ENCODE measurements at places on chromosomes 6 and 20.

DNA sequence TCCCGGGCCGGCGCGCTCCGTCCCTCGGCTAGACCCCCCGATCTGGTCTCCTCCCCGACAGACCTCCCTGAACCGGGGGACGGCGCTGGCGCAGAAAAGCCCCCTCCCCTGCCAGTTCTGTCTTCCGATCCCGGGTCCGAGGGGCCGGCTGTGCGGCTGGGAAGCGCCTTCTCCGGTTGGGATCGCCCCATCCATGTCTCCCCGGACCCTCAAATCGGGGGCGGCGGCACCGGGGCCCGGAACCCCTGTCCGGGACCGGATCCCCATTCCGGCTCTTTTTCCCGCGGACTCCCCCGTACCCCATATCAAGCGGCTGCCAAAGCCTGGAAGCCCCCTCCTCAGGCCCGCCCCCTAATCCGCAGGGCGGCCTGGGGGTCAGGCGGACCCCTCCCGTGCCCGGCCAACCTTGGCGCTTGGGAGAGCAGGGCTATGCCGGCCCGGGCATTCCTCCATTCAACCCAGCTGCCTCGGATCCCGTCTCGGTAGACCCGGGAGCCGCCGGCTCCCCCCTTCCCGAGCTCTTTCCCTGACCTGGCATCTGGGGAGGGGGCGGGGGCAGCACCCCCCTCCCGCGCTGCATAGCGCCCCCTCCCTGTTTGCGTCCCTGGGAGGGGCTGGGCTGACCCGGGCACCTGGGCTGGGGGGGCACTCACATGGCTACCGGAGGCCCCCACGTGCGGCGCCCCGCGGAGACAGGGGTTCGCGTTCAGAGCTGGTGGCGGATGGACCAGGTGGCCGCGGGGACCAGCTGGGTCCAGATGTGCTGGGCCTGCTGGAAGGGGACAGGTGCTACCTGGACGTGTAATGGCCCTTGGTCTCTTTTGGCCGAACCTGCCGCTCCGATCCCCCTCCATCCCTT lies 643 bp downstream of the DLGAP4 start:
- DNase-seq = no peak

DNA sequence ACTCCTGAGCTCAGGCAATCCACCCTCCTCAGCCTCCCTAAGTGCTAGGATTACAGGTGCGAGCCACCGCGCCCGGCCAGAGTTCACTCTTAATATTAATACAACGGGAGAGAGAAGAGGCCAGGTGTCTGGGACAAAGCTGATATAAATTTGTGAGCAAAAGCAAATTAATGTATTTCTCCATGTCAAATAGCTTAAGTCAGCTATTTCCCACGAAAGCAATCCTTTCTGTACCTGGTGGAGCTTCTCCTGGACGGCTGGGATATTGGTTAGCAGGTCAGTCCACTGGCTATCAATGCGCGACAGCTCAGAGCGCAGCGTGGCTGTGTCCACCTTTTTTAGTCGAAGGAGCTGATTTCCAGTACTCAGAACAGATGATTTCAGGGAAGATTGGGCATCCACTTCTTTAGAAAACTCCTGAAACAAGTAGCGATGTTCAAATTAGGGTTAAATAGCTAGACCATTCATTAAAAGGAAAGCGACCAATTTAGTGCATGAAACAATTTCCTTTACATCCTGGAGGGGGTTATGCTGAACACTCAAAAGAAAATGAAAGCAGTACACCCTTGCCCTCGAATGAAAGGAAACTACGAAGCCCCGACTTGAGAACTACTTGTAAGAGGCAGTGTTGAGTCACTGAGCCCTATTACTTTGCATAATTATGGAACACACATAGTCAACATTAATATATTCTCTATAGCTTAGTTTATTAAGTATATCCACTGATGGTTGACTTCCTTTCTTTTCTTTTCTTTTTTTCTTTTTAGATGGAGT lies 403.4 kb downstream of the SYNE1 start:
- DNase-seq = peak; percentile 44

GRCh38 chr6:136886091-136886490 lies 36.0 kb upstream of the SLC35D3 start:
- DNase-seq = no peak

DNA sequence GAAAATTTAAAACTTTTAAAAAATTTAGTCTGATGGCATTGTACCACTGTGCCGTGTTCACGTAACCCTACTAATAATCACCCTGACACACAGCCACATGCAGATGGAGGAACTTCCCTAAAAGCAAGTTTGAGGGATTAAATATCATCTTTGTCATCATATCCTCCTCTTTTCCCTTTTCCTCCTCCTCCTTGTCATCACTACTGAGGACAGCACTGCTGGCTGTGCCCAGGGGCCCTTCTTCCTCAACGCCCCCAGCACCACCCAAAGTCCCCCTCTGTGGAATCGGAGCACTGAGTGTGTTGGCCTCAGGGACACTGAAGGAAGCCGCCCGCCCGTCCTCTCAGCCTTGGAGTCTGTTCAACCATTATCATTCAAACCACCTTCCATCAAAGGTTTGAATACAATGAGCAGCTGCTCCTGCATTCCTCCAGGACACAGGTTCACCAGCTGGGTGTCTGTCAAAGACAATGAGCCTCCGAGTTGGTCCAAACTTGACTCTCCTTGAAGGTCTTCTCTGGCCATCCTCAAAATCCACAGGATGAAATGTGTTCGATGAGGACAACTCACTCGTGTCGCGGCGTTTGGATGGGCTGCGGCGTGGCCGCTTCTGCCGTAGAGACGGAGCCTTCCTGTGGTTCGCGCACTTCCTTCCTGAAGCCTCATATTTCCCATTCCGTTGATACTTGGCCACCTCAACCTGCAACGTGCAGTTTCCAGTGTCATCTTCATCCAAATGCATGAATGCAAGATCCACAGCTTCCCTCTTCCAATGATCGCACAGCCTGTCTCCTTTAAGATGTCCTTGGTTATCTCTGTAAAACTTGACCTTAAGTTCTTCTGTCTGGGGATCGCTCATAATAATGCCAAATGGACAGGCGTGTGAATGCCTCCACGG lies 23.3 kb downstream of the NQO2 start:
- DNase-seq = peak; percentile 43

DNA sequence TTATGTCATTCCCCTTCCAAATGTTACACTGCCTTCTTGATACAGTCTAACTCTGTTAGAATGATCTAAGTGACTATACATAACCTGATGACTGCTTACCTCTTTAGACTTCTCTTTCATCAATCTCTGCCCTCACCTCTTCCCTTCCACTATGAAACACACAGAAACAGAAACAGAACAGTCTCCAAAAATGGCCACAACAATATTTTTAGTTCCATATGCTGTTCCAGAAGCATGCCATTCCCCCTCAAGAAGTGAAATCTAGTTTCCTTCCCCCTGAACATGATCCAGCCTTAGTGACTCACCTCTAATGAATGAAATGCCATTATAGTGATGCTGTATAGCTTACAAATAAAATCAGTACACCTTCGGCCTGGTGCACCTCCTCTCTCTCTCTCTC lies 229.3 kb upstream of the TENT5A start:
- no peak for DNase-seq

DNA sequence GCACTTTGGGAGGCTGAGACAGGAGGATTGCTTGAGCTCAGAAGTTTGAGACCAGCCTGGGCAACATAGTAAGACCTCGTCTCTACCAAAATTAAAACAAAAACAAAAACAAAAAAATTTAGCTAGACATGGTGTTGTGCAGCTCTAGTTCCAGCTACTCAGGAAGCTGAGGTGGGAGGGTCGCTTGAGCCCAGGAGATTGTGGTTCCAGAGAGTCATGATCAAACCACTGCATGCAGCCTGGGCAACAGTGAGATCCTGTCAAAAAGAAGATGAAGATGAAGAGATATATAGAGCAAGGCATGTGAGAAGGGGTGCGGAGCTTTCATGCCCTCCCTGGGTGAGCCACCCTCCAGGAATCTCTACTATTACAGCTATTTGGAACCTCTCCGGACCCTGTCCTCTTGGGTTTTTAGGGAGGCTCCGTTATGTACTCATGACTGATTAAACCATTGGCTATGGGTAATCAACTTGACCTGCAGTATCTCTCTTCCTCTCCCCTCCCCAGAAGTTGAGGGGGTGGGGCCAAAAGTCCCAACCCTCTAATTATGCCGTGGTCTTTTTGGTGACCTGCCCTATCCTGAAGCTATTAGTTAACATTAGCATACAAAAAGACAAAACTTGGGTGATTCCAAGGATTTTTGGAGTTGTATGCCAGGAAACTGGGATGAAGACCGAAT lies 9.0 kb downstream of the POLH start:
- peak; percentile 40 for DNase-seq

DNA sequence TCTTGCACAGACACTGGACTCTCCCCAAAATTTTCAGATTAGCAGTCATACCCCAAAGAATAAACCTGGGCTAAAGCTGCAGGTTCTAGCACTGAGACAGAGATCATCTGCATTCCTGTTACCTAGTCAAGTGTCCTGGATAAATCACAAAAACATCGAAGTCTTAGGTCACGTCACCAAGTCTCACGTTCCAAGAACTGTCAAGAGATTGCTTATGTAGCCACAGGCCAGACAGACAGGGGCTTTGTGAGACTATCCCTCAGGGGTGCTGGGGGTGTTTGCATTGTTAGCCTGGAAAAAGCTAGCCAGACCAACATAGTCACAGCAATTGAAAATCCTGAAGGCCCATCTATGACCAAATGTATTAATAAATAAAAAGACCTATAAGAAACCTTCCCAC lies 243.1 kb upstream of the PREP start:
- no peak for DNase-seq

DNA sequence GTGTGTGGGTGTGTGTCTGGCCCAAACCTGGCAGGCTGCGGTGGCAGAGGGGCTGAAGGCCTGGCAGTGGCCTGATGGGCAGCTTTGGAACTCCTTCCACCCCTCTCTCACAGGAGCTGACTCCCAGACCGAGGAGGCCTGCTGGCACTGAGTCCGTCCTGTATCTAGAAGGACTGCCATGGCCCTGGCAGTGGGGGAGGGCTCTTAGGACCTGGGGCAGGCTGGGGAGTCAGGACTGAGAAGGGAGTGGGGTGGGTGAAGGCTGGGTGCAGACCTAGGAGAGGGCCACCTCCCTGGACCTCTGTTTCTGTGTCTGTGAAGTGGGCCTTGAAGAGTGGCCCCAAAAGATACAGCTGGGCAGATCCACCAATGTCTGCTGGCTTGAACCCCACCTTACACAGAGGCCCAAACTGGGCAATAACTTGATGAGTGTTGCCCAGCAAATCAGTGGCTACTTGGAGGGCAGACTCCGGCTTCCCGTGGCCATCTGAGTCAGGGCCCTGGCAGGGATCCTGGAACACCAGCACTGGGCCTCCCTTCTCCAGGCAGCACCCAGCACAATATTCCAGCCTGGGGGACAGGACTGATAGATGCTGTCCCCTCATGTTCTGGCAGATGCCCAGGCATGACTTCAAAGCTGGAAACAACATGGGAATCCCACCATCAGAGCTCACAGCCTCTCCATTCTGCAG lies 46.7 kb upstream of the BLCAP start:
- no peak for DNase-seq

DNA sequence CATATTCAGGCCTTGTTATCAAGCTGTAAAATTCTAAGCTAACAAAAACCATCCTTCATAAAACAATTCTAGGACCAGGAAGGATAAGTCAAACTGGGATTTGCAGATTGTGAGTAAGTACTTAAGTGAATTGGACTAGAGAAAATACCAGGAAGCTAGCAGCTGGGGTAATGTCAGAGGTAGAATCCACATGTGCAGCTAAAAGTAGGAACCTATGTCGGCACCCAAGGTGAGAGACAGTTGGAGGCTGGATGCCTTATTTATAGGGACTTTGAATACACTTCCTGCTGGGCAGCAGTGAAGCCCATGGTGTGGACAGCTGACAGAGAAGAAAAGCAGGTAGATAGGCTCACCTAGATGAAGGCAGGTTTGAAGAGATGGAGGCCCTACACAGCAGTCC lies 127.3 kb downstream of the FLRT3 start:
- DNase-seq = no peak

GRCh38 chr6:39403304-39403703 lies 80.8 kb upstream of the KCNK16 start:
- no peak for DNase-seq

GRCh38 chr6:105179244-105180065 lies at the start of gene POPDC3:
Gene POPDC3, minus strand, starts transcription at chr6:105180014. Its CDS starts 18,105 bp downstream, at chr6:105161909.
- no peak for DNase-seq

DNA sequence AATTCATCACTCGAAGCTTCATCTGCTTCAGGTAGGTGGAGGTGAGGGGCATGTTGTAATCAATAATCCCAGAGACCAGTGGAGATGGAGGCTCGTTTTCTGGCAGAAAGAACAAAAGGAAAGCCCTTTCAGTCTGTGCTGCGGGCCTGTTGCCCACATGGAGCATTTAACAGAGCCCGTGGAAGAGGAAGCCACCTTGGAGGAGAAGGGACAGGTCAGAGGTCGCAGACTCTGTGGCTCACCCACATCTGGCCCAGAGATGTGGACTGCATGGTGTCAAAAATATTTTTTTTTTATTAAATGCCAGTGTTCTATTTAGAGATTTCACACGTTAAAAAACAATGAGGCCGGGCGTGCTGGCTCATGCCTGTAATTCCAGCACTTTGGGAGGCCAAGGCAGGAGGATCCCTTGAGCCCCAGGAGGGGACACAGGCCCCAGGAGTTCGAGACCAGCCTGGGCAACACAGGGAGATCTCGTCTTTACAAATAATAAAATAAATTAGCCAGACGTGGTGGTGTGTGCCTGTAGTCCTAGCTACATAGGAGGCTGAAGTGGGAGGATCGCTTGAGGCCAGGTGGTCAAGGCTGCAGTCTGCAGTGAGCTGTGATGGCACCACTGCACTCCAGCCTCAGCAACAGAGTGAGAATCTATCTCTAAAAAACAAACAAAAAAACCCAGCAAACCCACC lies 73.6 kb downstream of the NOL4L start:
- no peak for DNase-seq

DNA sequence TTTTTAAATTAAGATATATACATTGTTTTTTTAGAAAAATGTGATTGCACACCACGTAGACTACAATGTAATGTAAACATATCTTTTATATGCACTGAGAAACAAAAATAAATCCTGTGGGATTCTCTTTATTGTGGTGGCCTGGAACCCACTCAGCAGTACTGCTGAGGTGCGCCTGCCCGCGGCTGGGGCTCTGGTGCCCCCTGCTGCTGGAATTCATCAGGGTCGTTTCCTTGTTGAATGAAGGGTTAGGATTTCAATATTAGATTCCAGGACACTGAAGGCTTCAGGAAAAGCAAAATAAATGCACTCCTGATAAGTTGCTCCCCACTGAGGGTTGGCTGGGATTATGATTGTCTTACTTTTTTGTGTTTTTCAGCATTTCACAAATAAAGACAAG lies 175.8 kb upstream of the GGTLC1 start:
- peak; percentile 39 for DNase-seq

- no peak for DNase-seq
Observed at GRCh38 chr6:160678230-160678629, 14.2 kb upstream of the LPA start.

- no peak for DNase-seq
Observed at GRCh38 chr20:4720977-4721349, 746 bp upstream of the PRND start.

DNA sequence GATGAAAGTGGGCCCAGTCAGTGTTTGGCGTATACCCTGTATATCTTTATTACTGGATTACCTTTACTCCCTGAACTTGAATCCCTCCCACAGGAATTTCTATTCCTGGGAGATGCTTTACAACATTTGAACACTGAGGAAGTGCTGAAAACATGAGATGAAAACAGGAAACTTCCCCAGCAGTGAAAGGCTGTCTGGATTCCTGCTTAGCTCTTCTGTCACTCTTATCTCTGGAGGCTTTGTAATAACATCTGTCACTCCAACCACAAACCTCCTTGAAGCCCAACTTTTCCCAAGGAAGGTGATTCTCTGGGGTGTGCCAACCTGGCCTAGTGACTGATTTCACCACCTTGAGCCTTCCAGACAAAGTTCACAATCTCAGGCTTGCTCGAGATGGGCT lies 264.5 kb upstream of the BMP2 start:
- no peak for DNase-seq

GRCh38 chr20:7520361-7520760 lies 419.9 kb downstream of the HAO1 start:
- no peak for DNase-seq
